ENCODE measurements at places on chromosomes 5 and 9.

DNA sequence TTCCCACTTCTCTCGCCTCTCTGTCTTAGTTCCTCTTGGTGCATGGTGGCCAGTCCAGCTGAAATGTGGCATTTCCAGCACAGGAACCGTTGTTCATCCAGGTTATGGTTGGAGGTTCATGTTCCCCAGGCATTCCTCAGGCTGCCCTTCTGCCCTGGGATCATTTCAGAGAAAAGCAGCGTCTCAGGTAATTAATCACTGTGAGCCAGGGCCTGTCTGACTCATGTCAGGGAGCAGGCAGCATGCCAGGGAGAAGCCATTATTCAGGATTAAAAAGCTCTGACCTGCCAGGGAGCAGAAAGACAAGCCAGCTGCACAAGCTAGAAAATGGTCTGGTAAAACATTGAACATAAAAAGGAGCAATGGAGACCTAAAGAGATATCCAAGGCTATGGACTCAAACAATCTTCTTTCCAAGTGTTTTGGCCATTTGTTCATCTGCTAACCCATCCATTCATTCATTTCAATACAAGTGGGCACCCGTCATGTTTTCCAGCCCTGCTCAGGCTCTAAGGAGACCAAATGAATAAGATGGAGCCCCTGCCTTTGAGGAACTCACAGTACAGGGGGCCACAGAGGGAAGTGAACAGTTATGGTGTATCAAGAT lies 241.4 kb downstream of the DRD1 start:
- no peak for DNase-seq

- no peak for DNase-seq
These were observed 1.1 kb upstream of the TENT4A start for GRCh38 chr5:6712142-6712576.

GRCh38 chr5:149754172-149754880 lies 24.2 kb downstream of the PPARGC1B start:
- no peak for DNase-seq

GRCh38 chr9:136944212-136944518 lies 373 bp downstream of the FBXW5 start:
- peak; percentile 12 for DNase-seq

GRCh38 chr5:129461711-129462332 lies 1.7 kb downstream of the ADAMTS19 start:
- DNase-seq: no peak

DNA sequence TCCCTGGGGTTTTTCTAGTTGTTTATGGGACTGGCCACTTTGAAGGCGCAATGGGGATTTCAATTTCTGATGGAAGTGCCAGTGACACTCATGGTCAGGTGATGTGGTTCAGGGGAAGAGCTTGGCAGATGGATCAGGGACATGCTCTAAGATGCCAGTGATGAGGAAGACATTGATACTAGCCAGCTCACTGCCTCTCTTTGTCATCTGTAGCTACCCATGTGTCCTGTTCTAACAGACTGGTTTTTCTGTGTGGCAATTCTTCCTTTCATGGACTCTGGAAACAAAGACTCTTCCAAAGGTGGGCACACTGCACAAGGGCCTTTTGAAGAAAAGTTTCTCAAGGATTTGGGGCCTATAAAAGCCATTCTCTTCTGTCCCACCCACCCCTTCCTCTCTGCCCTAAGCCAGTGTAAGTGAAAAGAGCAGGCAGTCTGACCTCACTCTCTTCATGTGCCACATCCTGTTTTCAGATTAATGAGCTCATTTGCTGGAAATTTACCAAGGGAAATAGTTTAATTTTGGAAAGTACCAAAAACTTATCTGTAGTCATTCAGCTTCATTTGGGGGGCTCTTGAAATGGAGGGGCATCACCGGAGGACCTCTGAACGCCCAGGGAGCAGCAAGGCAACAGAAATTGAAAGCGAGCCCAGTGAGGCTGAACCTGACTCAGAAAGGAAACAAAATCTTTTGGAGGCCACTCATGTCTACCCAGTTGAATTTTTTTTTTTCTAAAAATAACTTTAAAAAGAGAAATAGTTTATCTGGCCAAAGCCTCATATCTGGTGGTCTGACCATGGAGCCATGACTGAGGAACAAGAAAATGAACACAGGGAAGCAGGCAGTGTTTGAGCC lies 4.9 kb upstream of the TRAF1 start:
- DNase-seq: no peak

- no peak for DNase-seq
These were observed 44.1 kb downstream of the SNX18 start for GRCh38 chr5:54561651-54562050.

- no peak for DNase-seq
These were observed 29.1 kb upstream of the KCNIP1 start for GRCh38 chr5:170474489-170475274.

GRCh38 chr5:171484460-171484899 lies 65.0 kb downstream of the FGF18 start:
- DNase-seq: no peak

GRCh38 chr5:38794986-38795385 lies 50.8 kb upstream of the OSMR start:
- DNase-seq: no peak

DNA sequence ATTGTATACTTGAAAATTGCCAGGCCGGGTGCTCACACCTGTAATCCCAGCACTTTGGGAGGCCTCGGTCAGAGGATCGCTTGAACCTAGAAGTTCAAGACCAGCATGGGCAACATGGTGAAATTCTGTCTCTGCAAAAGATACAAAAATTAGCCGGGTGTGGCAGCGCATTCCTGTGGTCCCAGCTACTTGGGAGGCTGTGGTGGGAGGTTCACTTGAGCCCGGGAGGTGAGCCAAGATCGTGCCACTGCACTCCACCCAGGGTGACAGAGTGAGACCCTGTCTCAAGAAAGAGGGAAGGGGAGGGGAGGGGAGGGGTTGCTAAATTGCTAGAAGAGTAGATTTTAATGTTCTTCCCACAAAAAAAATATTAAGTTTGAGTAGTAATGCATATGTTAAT lies 53.2 kb downstream of the FNBP1 start:
- DNase-seq: peak; percentile 37

- no peak for DNase-seq
These were observed 149.7 kb downstream of the ENC1 start for GRCh38 chr5:74490814-74491213.

- DNase-seq: no peak
These were observed 10.4 kb downstream of the NHP2 start for GRCh38 chr5:178143246-178143645.

DNA sequence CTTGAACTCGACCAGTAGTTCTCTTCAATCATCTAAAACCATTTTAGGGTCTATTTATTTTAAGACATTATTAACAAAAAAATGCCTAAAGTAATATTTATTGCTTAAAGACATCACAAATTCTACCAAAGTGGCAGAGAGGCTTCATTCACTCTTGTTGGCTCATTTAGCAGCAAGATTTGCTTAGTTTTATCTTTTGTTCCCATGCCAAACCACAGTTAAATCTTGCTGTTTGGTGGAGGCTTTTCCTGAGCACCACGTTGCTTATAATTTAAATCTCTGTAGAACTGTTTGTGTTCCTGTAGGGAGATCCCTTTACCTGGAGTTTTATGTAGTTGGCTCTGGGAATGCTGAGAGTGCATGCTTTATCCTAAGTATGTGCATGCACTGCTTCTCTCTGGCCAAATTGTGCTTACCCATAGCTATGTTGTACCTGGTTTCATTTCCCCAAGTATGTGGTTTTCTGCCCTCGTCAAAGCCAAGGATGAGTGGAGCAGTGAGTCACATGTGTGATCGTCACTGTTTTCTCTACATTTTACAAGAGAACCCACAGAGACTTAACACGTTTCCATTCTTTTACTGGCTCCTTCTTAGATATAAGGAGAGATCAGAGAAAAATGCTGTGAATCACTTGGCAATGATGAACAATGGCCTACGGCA lies 42.1 kb upstream of the MAST4 start:
- DNase-seq: no peak

- no peak for DNase-seq
These were observed 28.9 kb upstream of the GLIS3 start for GRCh38 chr9:4328723-4329122.

GRCh38 chr5:140312067-140312790 lies 9.3 kb upstream of the PFDN1 start:
- peak; percentile 64 for DNase-seq

- DNase-seq: no peak
These were observed 4.1 kb upstream of the ADRA1B start for GRCh38 chr5:159912033-159912800.

- DNase-seq: no peak
These were observed 14.3 kb downstream of the YTHDC2 start for GRCh38 chr5:113527746-113528145.

DNA sequence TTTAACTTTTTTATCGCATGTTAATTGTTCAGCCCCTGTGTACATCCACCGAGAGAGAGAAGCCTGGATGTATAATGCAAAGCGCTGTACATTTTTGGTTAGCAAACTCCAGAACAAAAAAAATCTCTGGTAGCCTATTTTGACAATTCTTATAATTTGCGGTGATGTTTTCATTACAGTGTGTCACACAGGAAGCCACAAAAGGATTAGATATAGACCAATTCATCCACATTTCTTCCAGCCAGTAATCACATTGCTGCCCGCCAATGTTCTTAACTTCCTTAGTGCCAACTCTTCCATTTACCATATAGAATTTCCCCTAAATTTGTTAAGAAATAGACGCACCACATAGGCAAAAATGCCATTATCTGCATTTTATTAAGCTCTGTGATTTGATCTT lies 435.6 kb downstream of the EFNA5 start:
- no peak for DNase-seq

DNA sequence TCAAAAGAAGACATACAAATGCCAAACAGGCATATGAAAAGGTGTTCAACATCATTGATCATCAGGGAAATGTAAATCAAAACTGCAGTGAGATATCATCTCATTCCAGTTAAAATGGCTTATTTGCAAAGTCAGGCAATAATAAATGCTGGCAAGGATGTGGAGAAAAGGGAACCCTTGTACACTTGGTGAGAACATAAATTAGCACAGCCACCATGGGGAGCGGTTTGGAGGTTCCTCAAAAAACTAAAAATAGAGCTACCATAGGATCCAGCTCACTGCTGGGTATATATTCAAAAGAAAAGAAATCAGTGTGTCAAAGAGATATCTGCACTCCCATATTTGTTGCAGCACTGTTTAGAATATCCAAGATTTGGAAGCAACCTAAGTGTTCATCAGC lies 50.3 kb downstream of the AP3S1 start:
- DNase-seq: no peak

GRCh38 chr9:115202960-115203751 lies 85.2 kb upstream of the TNC start:
- DNase-seq: peak; percentile 94

DNA sequence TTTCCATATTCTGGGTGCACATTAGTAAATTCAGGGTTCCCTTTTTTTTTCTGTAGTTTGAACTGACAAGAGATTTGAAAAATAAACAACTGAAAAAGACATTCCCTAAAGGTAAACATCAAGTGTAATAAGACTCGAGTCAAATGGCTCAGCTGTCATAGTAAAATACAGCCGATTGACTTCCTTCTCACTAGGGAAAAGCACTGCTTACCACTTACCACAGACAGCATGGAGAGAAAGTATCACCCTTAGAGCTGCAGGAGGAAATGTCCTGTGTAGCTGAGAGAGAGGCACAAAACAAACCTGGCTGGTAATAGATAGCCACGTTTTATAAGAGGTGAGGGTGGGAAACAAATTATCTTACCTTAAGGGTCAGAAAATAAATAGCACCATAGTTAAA lies 12.1 kb upstream of the DMAC1 start:
- no peak for DNase-seq

DNA sequence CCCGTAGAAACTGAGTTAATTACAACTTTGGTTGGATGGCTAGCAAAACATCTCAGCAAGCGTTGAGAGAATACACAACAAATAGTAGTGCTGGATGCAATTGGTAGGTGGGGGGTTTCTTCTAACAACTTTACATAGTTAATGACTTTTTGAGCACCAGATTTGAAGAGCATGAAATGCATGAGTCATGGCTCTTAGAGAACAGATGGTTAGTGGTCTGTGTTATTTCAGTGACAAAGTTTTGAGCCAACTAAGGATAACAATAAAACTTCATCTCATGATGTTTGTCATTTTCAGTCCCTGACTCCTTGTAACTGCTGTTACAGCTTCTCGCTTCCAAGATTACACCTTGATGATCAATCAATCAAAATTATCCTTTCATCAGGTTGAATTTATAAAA lies 399.0 kb upstream of the BRINP1 start:
- DNase-seq: no peak

DNA sequence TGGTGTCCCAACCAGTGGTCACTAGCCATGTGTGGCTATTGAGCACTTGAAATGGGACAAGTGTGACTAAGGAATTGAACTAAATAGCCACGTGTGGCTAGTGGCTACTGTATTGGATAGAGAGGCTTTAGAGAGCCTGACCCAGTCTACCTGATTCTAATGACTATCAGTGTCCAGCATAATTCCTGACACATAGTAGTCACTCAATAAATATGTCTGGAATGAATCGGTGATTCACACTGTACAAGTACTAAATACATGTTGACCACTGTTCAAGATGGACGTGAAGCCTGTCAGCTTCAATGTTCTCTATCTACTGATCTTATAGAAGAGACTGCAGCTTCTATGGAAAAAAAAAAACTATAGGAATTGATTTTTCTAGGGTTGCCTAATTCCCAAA lies 57.7 kb upstream of the MAST4 start:
- no peak for DNase-seq

GRCh38 chr5:114367029-114367428 lies 5.2 kb downstream of the KCNN2 start:
- DNase-seq: no peak

- DNase-seq: no peak
These were observed 989.8 kb downstream of the TLE4 start for GRCh38 chr9:80561526-80561925.

DNA sequence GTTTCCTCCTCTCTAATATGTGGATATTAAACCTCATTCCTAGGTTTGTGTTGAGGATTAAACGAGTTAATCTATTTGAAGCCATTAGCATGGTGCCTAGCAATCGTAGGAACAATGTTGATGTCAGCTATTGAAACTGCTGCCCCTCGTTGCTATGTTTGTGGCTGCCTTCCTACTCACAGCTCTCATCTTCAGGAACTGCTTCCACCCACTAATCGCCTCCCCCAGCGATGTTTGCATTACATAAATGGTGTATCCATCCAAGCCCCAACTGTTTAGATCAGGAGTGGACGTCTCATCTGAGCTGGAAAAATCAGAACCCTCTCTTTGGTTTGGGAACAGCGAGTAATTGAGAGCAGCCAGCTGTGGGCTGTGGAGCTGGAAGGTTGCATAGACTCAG lies 416.6 kb downstream of the ARHGEF28 start:
- no peak for DNase-seq

DNA sequence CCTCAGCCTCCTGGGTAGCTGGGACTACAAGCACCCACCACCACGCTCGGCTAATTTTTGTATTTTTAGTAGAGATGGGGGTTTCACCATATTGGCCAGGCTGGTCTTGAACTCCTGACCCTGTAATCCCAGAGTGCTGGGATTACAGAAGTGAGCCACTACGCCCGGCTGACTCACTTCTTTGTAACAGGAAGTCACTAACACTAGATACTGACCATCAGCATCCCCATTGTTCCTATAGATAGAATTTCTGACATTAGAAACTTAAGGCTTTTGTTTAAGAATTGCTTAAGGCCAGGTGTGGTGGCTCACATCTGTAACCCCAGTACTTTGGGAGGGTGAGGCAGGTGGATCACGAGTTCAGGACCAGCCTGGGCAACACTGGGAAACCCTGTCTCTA lies 42.2 kb downstream of the LEAP2 start:
- no peak for DNase-seq

- DNase-seq: no peak
These were observed 46.5 kb upstream of the VDAC1 start for GRCh38 chr5:134051305-134051704.

GRCh38 chr5:35248843-35249780 lies 18.8 kb upstream of the PRLR start:
- no peak for DNase-seq

- no peak for DNase-seq
These were observed 92.9 kb downstream of the GLDC start for GRCh38 chr9:6552498-6553121.
